ENCODE measurements at places on chromosomes 4 and X. TPM values are rescaled to one million over a fixed set of nuclear protein-coding genes. Genes with fewer than 3 reads are reported as not detected.

The CXCL9 gene
- total RNA-seq: not detected

DNA sequence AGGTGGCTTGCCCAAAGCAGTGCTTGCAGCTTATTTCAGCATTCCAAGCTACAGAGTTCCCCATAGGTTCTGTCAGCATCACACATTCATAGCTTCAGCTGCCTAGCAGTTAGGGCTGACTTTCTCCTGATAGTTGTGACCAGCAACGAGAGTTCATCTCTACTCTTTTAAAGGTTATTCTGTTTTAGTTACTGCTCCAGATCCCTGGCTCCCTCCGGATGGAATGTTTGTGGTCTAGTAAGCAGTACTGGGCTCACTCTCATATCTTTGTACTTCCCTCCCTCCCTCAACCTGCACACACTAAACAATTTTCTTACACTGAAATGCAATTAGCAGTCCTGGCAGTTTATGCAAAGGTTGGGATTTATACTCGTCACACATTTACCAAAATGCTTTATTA, 43.9 kb downstream of the PTTG2 start:
- DNase-seq: no peak

The ARMCX2 gene
- 62.5 TPM for total RNA-seq

- DNase-seq: peak; percentile 23
Measured at GRCh38 chrX:24676403-24677024, 17.2 kb upstream of the POLA1 start.

DNA sequence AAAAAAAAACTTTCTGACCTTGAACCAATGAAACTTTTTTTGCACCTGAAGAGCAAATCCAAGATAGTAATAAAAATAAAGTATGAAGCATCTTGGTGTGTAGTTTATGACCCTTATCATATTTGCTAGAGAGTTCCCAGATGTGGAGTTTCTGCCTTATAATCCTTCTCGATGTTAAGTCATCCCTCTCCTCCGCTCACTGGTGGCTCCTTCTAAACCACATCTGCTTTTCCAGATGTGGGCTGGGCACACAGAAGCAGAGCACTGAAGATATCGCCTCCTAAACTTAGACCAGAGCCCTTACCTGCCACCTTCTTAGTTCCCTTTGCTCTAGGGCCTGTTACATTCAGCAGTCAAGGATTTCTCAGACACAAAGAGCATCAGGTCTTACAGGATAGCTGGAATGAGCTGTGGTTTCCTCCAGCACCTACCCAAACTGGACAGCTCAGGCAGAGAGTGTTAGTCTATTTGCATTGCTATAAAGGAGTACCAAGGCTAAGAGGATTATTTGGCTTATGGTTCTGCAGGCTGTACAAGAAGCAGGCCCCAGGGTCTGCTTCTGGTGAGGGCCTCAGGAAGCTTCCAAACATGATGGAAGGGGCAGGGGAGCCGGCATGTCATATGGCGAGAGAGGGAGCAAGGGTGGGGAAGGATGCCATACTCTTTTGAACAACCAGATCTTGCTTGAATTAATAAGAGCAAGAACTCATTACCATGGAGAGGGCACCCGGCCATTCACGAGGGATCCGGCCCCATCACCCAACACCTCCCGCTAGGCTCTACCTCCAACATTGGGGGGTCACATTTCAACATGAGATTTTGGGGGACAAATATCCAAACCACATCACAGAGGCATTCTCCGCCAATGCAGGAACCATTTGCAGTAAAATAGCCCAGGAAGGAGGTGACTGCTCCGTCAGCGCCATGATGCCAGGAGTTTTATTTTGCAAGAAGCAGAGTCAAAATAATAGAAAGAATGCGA, 75.6 kb upstream of the HELT start:
- DNase-seq: no peak

GRCh38 chr4:151641983-151642382, 118.8 kb downstream of the GATB start:
- no peak for DNase-seq

DNA sequence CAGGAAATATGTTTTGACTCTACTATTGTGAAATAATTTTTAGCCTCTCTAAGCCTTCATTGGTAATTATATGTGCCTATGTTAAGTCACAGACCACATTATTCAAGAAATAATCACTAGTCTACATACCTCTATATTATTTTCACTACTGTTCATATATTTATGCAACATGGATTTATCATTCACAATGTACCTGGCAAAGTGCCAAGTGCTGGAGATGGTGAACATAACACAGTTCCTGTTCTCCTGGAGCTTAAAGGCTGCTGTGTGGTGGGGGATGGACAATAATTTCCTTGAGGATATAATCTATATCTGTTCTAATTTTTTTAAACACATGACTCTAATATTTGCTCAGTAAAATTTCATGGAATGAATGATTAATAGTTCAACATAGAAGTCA, 527.7 kb upstream of the CXorf51A start:
- DNase-seq: no peak

DNA sequence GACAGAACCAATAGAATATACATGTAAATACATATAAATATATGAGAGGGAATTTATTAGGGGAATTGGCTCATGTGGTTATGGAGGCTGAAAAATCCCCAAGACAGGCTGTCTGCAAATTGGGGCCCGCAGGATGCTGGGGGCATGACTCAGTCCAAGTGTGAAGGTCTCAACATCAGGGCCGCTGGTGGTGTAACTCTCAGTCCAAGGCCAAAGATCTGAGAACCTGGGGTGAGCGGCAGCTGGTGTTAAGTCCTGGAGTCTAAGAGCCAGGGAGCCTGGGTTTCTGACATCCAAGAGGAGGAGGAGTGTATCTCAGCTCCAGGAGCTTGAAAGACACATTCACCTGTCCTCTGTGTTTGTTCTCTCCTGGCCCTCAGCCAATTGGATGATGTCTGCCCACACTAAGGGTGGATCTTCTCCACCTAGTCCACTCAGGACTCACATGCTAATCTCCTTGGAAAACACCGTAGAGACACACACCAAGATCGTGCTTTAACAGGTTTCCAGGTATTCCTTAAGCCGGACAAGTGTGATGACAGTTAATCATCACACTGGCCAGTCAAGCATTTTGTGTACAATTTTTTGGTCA, 28.9 kb downstream of the TIGD2 start:
- DNase-seq: no peak

DNA sequence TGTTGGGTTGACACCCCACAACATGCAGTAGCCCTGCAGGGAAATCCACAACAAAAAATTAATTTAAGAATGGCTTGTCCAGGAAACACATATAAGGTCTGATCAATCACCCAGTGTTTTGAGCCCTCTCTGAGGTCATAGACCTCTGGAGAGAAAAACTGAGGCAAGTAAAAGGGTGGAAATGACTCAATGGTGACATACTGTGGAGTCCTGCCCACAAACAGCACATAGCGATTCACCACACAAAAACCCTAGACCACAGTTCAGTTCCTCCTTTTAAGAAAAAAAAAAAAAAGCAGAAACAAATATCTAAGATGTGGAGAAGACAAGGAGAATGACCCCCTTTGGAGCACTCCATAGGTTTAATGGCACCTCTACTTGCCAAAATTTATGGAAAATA, 2691.0 kb downstream of the PCDH7 start:
- DNase-seq: no peak

DNA sequence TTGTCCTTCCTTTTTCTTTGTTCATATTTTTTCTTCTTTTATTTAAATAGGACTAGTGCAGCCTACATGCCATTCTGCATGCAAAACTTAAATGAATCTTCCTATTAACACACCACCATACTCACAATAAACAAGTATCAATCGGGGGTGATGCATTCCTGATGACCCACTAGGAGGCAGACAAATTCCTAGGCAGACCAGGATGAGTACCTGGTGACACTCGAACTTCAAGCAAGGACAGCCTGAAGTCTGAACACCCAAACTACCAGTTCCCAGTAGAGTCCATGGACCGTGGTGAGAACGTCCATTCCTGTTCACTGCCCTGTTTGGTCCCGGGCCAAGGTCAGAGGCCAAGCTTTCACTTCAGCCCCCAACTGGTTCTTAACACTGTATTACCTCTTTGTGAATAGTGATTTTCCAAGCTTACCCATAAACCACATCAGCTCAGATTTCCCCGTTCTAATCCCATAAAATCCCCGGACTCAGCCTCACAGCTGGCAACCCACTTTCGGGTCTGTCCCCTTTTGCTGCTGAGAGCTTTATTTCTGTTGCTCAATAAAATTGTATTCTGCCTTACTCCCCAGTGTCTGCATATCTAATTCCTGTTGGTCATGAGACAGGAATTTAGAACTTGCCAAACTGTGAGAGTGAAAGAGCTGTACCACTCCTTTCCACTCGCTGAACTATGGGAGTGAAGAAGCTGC, 1286.6 kb downstream of the FSTL5 start:
- no peak for DNase-seq

- DNase-seq: peak; percentile 42
Measured at GRCh38 chrX:38275615-38276014, 51.7 kb downstream of the RPGR start.

The EXOC1L gene
- not detected for total RNA-seq

The NOX1 gene
- total RNA-seq: not detected

DNA sequence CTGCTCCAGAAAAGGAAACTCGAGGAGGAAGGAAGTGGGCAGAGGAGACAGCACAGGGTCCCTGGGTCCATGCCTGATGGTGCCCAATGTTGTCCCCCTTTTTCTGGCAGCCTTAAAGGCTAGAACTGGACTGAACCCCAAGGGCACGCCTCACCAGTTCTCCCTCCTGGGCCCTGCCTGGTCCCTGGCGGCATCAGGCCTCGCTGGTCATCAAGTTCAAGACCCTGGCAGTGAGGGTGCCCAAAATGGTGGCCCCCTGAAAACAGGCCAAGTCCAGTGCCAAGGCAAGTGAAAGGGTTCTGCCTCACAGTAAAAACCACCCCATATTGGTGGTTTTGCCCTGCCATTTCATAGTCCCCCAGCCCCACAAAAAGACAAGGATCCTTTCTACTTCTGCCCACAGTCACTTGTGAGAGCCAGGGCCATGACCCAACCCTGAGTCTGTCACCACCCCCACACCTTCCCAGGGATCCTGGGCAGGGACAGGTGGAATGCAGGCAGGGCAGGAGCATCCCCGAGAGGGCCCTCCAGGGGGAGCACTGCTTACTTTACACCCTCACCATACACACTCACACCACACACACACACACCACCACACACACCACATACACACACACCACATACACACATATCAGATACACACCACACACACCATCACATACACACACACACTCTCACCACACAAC, 107.6 kb downstream of the DCTD start:
- DNase-seq: peak; percentile 27

DNA sequence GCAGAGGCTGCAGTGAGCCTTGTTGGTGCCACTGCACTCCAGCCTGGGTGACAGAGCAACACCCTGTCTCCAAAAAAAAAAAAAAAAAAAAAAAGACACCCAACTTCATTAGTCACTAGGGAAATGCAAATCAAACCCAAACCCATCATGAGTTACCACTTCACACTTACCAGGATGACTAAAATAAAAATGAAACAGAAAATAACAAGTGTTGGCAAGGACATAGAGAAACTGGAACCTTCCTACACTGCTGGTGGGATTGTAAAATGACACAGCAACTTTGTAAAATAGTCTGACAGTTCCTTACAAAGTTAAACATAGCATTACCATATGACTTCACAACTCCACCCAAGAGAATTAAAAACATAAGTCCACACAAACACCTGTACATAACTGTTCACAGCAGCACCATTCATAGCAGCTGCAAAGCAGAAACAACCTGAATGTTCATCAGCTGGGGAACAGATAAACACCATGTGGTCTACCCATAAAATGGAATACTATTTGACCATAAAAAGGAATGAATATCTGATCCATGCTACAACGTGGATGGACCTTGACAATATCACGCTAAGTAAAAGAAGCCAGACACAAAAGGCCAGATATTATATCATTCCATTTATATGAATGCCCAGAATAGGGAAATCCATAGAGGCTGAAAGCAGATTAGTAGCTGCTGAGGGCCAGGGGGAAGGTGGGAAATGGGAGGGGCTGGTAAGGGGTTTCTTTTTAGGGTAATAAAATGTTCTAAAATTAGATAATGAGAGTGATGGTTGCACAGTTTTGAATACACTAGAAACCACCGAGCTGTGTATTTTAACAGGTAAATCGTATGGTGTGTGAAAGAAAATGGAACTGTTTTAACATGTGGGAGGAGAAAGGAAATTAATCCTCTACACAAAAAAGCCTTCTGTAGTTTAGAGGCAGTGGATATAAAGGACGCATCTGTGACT, 18.3 kb downstream of the CD99L2 start:
- DNase-seq: no peak

The AKAP14 gene
- total RNA-seq: not detected

The SSX2 gene
- total RNA-seq: not detected

GRCh38 chr4:139718833-139719232, 53.2 kb downstream of the MGST2 start:
- no peak for DNase-seq

GRCh38 chr4:66585767-66586166, 915.5 kb upstream of the EPHA5 start:
- DNase-seq: no peak

DNA sequence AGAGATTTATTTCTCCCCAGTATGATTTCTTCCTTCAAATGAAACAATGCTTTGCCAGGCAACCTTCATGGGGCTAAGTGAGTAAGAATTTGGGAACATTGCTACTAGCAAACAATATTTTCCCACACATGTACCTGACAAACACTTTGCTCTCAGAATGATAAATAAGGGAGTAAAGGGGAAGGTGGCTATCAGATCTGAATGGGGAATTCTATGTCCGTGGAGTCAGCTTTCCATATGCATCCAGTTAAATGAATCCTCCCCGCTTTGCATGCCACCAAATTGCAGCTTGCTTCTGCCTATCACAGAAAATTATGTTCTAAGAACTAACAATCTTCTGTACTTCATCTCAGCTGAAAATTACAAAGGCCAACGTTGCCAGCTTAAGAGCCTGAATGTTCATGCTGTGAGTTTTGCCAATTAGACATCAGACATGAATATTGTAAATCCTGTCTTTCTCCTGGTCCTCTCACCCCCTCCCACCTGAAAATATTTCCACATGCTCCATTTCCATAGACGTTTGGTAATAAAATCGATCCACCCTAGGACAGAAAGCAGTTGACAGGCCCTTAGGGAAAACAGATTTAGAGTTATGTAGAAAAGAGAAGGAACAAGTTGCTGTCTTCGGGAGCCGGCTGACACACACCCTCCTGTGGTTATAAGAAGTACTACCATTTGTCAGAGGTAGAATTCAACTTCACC, 6.3 kb downstream of the MEPE start:
- peak; percentile 63 for DNase-seq

DNA sequence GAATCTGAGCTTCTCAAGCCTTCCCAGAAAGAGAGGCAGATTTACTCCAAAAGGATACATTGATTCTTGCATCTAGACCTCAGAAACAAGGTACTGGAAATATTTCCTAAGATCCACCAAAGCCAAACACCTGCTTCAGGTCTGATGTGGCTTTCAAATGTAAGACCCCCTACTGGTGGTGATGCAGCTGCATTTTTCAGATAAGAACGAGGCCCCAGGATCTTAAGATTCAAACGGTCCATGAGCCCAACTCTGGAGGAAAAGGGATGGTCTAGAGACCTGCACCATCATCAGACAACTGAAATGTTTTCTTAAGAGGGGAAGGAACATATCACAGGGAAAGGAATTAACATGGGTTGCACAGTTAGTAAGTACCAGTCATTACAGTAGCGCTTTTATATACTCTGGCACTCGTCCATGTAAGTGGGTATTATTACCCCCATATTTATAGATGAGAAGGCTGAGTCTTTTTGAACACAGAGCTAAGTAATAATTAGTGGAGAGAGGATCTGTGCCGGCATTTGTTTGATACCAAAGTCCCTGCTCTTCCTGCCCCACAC, 73.7 kb downstream of the LEF1 start:
- no peak for DNase-seq

The ZMYM3 gene
- total RNA-seq: 25.9 TPM

The RWDD4 gene
- 20.2 TPM for total RNA-seq

- DNase-seq: no peak
Measured at GRCh38 chr4:143292858-143293257, 43.8 kb upstream of the GAB1 start.

- no peak for DNase-seq
Measured at GRCh38 chr4:99859618-99860017, 34.6 kb downstream of the LAMTOR3 start.
